ENCODE measurements at places on chromosomes 11 and 22.

- no peak for DNase-seq
These were observed 592.5 kb upstream of the B3GAT1 start for GRCh38 chr11:135004495-135004894.

- DNase-seq = no peak
These were observed 10.5 kb upstream of the ZFTA start for GRCh38 chr11:63779039-63779438.

- DNase-seq = no peak
These were observed 107.4 kb downstream of the SGSM3 start for GRCh38 chr22:40477683-40478337.

- DNase-seq = no peak
These were observed 642.6 kb upstream of the CCDC179 start for GRCh38 chr11:23502826-23503225.

- DNase-seq = no peak
These were observed 11.1 kb upstream of the MICAL2 start for GRCh38 chr11:12099132-12099873.

- peak; percentile 23 for DNase-seq
These were observed 17.5 kb downstream of the ATG16L2 start for GRCh38 chr11:72831521-72832300.

DNA sequence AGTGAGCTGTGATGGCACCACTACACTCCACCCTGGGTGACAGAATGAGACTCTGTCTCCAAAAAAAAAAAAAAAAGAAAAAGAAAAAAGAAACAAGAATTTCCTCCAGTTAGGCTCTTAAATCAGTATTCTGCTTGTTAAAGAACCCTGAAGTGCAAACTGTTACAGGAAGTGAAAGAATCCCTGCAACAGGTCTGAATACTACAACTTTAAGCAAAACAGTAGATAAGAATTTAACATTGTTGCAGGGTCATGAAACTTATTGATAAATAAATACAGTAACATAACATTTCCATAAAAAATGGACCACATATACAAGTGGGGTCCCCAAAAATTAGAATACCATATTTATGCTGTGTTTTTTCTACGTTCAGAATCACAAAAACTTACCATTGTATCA, 35.8 kb downstream of the FCHSD2 start:
- DNase-seq = no peak

DNA sequence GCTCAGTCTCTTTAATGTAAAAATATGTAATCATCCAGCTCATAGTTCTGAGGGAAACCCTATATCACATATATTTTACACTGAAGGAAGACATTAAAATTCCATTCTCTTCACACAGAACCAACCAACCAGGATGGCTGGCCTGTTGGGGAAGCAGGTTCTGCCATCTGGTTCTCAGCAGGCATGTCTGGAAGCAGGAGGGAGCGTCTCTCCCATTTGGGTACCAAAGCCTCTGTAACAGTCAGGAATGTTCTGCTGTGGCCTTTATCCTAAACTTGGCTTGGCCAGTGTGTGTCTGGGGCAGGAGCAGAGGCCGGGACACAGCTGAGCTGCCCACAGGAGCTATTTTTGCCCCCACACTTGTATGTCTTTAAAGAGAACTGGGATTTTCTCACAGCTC, 29.2 kb downstream of the SGSM3 start:
- DNase-seq = no peak

DNA sequence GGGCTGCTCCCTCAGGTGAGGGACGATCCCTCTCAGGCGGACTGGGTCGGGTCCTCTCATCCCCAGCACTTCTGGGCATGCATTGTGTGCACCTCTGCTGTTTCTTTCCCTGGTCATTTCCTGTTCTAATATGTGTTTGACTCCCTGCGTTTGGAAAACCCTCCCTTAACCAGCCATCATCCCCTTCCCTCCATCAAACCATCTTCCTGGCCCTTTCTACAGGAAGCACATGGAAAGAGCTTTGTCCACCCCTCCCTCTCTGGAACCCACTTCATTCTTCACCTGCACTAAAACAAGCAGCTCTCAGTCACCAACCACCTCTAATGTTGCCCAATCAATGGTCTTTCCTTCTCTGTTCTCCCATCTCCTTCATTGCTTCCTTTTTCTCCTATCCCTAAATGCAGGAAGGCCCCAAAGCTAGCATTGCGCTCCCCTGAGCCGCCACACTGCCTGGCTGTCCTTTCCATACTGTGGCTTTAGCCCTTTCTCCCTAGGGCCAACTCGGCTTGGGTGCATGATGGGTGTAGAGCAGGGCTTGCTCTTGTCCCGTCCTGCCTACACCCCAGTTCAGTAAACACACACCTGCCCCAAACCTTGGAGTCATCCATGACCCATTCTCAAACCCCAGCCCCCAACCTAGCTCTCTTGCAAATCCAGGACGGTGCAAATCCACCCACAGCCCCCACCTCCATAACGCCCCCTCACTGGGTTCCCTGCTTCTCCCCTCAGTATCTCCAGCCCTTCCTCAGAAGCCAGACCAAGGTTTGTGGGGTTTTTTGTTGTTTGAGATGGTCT, 5.4 kb upstream of the GAS2L1 start:
- DNase-seq = no peak

DNA sequence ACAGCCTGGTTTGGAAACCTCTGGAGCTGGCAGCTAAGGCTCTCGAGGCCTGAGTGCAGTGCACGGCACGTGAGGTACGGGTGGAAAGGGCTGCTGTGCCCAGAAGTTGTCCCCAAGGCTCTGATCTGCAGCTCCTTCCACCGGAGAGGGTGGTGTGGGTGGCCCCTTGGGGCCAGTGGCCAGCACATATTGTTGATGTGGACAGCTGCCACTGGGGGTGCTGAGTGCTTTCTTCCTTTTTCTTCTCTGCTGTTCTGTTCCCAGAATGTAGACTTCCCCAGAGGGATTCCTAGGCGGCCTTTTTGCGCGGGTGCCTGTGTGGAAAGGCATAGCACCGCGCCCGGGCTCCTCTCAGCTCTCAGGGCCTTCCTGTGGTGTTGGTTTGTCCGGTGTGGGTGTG, 1476.5 kb downstream of the TBC1D22A start:
- no peak for DNase-seq

- DNase-seq = no peak
These were observed 60.1 kb downstream of the CTSC start for GRCh38 chr11:88277349-88277915.

GRCh38 chr11:72586321-72587090, 87.7 kb downstream of the PDE2A start:
- no peak for DNase-seq

DNA sequence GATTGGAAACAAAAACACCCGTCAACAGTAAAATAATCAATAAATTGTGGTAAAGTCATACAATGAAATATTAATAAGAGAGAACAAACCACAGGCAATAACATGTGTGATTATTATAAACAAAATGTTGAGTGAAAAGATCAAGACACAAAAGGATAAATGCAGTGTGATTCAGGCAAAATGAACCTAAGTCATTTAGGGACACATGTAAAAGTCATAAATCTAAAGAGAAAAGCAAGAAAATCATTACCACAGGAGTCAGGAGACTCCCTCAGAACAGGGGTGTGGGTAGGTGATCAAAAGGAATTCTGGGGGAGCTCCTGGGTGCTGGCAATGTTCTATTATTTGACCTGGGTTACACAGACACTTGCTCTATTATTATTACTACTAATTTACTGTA, 47.9 kb upstream of the PPP2R1B start:
- no peak for DNase-seq

DNA sequence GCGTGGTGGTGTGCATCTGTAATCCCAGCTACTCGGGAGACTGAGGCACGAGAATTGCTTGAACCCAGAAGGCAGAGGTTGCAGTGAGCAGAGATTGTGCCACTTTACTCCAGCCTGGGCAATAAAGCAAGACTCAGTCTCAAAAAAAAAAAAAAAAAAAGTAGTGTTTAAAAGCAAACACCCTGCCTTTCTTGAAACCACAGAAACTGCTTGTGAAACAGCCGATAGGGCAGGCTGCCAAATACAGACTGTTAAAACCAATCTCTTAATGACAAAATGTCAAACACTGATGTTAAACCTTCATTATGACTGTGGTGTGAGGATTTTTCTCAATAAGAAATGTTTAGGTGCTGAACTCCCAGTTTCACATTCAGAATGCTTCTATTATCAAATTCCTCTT, 27.3 kb downstream of the MARK2 start:
- peak; percentile 90 for DNase-seq

DNA sequence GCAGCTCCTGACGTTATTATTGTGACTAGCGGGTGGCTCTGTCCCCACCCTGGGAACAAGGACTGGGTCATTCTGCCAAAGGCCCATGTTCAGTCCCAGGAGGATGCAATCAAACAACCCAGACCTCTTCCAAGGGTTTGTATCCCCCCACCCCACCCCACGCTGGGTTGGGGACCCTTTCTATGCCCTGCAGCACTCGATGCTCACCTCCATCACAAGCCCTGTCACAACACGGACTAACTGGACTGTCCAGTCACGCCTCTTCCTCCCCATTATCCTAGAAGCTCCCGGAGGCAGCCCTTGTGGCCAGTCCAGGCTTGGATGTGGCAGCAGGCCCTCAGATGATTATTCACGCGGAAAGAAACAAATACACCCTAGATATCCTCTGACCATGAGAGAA, 3.7 kb downstream of the SHANK2 start:
- DNase-seq = no peak

- no peak for DNase-seq
These were observed 52.2 kb upstream of the CEP126 start for GRCh38 chr11:101862391-101863233.

- DNase-seq = no peak
These were observed 102.5 kb downstream of the KCNA4 start for GRCh38 chr11:29914203-29914930.

DNA sequence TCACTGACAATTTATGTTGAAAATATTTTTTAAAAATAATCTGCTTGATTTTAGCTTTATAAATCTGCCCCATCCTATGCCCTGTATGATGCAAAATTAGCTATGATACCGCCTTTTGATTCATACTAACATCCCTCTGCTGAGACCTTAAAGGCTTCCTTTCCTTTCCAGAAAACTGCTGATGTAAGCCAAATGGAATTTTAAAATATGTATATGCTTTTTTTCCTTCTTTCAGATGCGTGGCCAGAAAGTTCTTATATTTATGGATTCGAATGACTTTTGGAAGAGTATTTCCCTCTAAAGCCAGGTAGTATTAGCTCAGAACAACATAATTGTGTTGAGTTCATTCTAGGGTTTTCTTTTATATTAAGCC, 34.5 kb downstream of the SFI1 start:
- no peak for DNase-seq

Data from activated CD4-positive, alpha-beta T cell treated with anti-CD3 and anti-CD28 coated beads, Interleukin-2, Interleukin-4, amounts not matched to agents 100 ng/mL and 50 ng/mL, durations not matched to agents 16 hours and 8 hours (primary cell).